ENCODE measurements at places on chromosomes 7 and 10.

DNA sequence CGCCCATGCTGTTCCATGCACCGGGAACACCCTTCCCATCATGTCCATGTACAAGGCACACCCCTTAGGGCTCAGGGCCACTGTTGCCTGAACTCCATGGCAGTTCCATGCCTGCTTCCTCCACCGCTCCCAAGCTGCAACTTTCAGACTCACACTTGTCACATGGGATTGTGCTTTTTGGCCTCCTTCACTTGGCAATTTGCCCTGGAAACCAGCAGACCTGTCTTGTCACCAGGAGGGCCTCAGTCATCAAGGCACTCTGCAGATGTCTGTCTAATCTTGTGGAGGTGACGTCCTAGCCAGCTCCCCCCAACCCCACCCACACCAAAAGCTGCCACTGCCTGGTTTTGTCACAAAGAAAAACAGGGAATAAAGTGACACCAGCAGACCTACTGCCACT lies 47.5 kb downstream of the CARD11 start:
- no peak for DNase-seq

GRCh38 chr10:44325157-44325556 lies 59.7 kb downstream of the CXCL12 start:
- DNase-seq, result no peak

DNA sequence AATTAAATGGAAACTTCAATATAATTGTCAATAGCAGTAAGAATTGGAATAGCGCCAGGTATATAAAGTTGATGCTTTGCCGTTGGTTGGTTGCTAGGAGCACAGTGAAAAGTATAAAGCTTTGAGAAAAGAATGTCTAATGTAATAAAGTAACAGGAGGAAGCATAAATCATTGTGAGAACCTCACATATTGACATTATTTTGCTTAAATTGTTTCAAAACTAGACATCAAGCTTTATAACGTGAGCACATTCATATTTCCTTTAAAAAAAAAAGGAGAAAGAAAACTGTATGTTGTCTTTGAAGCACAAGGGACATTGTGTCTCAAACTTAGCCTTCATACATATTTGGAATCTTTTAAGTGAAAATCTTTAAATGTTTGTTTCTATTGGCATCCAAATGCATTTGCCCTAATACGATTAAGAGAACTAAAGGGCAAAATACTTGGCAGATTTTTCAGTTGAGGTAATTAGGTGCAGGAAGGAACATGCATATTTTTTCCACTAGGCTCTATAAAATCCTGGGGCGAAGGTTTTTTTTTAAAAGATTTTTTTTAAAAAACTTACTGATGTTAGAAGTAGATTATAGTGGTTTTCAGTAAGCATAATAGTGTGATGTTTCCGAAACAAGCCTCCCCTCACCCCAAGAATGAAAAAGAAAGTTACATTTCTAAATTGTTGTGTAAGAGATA lies 92.4 kb downstream of the ARID5B start:
- DNase-seq, result no peak

DNA sequence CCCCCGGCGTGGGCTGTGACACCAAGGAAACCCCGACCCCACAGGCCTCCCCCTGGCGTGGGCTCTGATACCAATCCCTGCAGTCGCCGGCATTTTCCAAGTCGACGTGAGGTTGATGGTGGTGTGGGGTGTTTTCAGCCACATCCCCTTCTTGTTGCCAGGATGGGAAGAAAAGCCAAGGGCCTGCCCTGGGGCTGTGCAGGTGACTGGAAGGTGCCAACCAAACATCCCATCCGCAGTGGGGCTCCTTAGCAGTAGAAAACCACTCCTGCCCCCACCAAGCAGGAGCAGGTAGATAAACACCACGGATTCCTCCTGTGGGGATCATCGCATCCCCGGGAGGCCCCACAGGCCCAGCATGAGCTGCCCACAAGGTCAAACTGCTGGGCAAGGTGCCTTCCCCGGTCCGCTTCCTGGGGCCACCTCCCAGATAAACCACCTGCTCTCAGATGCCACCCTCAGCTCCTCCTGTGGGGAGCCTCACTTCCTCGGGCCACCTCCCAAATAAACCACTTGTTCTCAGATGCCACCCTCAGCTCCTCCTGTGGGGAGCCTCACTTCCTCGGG lies 88.5 kb upstream of the DIP2C start:
- DNase-seq, result no peak

DNA sequence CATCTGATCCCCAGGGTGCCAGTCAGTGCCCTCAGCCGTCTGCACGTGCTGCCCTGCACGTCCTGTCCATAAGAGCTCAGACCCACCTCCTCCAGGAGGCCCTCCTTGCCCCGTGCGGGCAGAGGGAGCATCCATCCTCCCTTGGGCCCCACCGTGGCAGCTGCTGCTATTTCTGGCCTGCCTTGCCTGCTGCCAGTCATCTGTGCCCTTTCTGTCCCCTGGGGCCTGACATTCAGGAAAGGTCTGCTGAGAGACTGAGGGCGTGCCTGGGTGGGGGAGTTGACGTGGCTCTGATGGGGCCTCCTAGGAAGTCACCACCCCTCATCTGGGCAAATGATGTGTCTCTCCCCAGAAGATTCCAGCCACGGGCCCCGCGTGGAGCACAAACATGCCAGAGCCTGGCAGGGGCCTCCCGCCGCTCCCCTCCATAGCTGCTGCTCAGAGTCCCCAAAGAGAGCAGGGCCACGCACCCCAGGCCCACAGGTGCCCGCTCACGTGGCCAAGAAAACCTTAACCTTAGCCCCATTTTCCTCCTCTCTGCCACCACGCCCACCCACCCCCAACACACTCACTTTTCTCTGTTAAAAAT lies 21.8 kb downstream of the DPYSL4 start:
- DNase-seq, result no peak

GRCh38 chr10:59524348-59524747 lies 162.0 kb upstream of the FAM13C start:
- no peak for DNase-seq

Data from stimulated activated CD4-positive, alpha-beta T cell treated with anti-CD3 and anti-CD28 coated beads, Interleukin-12 subunit alpha, Interleukin-12 subunit beta, amount 100 ng/mL, for 4 hours (primary cell).